ENCODE measurements at places on chromosomes 1 and 21.

DNA sequence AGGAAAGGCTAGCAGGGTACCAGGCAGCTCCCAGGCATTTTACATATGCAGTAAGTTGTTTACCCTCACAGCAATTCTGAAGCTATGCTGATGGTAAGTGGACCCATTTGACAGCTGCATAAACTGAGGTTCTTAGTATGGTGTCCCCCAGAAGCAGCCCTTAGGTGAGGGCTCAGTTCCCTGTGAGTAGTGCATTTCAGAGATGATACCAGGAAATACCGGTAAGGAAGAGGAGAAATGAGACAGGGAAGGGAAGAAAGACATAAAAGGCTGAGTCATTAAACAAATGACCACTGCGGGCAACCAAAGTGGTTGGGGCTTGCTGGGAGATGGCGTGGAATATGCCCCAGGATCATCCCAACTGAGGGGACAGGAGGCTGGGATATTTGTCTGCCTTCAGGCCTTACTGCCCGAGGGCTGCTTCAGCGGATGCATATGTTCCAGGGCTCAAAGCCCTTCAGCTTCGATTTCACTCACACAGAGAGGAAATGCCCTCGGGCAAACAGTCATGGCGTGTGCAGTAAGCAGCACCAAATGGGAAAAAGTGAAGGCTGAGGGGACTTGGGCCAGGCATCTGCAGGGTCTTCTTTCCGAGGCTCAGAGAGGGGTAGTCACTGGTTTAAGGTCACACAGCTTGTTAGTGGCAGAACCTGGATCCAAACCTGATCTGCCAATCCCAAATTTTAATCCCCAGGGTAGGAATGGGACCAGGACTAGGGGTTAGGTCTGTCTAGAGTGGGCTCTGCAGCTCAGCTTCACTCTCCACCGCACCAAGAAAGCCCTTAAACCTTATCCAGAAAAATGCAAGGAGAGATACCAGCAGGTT, 133.7 kb upstream of the RUNX3 start:
- DNase-seq, result no peak

DNA sequence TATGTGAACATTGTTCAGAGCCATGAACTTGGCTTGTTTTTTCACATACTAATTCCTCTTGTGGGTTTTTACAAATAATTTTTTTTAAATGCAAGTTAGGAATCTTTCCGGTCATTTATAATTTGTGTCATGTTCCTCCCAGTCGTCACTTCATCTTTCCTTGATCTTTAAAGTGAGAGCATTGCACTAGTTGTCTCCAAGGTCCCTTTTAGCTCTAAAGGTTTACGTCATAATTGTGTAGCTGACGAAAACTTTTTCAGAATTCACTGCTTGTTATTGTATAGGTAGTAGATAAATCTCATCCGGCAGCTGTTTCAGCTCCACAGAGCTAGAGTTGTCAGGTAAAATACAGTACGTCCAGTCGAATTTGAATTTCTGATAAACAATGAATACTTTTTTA, 33.6 kb downstream of the SOAT1 start:
- no peak for DNase-seq

- DNase-seq, result no peak
Observed at GRCh38 chr21:37886120-37886519, 30.1 kb downstream of the KCNJ6 start.

DNA sequence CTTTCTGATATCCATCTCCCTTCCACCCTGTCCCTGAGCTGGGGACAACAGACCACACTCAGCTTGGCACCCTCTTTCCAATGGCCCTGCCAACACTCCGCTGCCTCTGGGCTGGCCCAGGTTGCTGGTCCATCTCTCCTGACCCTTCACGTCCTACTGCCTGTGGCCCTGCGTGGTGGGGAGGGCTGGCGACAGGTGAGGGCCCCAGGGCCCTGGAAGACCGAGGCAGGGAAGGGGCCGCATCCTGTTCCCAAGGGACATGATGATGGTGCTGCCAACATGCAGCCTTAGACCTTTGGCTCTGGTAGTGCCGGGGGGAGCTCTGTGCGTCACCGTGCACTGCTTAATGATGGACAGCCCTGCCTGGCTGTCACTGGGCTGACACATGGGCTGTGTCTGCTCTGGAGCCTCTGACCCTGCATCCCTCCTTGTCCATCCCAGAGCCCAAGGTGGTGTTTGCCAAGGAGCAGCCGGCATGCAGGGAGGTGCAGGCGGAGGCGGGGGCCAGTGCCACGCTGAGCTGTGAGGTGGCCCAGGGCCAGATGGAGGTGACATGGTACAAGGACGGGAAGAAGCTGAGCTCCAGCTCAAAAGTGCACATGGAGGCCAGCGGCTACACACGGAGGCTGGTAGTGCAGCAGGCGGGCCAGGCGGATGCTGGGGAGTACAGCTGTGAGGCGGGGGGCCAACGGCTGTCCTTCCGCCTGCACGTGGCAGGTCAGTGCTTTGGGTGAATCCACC, 65.2 kb downstream of the OBSCN start:
- no peak for DNase-seq

- DNase-seq, result no peak
Observed at GRCh38 chr1:16125088-16125470, 30.8 kb downstream of the EPHA2 start.

DNA sequence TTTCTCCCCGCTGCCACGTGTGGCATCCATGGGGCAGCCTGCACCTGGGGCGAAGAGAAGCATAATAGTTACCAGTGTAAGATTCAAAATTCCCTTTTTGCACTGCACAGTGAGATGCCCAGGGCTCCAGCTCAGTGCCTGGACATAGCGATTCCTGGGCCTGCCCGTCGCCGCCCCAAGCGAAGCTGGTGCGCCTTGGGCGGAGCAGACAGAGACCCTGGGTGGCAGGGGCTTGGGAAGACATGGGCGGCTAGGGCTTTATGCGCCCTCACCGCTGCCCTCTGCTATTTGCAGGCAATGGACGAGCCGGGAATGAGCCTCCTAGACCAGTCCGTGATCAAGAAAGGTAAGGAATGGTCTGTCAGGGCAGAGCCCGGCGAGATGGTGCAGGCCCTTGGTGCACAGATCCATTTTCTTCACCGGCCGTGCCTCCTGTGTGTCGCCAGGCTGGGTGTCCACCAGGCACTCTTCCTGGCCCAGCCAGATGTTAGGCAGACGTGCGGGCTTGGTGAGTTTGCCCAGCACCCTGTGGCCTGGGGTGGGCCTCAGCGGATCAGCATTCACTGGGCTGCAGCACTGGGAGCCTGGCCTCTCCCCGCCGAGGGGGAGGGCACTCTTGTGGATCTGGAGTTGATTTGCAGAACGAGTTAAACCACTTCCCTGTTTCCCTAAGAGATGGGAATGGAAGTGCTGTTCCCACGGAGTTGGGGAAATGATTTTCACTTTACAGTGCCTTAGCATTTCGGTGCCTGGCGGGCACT, 1.7 kb downstream of the TFAP2E start:
- DNase-seq, result no peak

DNA sequence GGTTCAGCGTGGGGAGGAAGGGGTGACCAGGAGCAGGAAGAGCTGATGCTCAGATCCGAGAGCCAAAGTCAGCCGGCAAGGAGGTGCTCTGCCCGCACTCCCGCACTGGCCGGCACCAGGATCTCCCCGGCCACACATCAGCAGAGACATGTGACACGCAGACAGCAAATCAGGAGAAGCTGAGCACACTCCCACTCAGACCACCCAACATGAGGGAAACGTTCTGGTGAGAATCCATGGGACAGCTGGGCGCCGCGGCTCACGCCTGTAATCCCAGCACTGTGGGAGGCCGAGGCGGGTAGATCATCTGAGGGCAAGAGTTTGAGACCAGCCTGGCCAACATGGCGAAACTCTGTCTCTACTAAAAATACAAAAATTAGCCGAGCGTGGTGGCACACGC, 18.6 kb upstream of the PTTG1IP start:
- no peak for DNase-seq

GRCh38 chr21:38384675-38385426, 113.4 kb downstream of the ERG start:
- no peak for DNase-seq

GRCh38 chr1:234476172-234476571, 2.8 kb downstream of the TARBP1 start:
- DNase-seq, result no peak

DNA sequence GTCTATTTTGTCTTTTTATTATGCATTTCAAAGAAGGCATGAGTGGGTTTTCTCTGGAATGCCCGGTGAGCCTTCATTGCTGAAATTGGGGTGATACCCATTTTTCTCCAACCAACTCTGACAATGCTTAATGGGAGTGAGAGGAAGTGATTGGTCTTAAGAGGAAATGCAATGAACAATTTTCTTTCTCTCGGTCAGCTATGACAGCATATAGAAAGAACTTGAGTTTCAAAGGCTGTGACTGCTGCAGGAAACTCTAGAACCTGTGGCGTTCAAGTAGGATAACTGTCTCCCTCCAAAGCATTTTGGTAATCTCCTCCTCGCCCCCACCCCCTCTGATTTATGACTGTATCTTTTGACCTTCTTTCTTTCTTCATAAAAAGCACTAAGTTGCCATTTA, 155.9 kb downstream of the LYPLAL1 start:
- DNase-seq, result no peak
